ENCODE measurements at places on chromosomes 3 and 15. TPM values are rescaled to one million over a fixed set of nuclear protein-coding genes. Genes with fewer than 3 reads are reported as not detected.

Gene GP5
- total RNA-seq = 0.22 TPM

Gene CLDN18
- total RNA-seq = not detected

Gene SOX14
- not detected for total RNA-seq

Gene SIDT1
- total RNA-seq = 4.9 TPM

Gene LRRN1
- 1.4 TPM for total RNA-seq

Gene CDC25A
- total RNA-seq = 0.88 TPM

Gene A4GNT
- total RNA-seq = not detected

Gene MKRN2OS
- 1.7 TPM for total RNA-seq

Gene SCG3
- 0.13 TPM for total RNA-seq

Gene IL5RA
- total RNA-seq = 1.1 TPM

Gene CELSR3
- total RNA-seq = 2.0 TPM

Gene MST1
- total RNA-seq = 77.3 TPM

Gene SPINK8
- not detected for total RNA-seq

Gene SI
- total RNA-seq = not detected

Gene NMNAT3
- total RNA-seq = 6.4 TPM

Gene SMCO1
- total RNA-seq = not detected

Gene LRRIQ4
- not detected for total RNA-seq

Gene OR5K2
- not detected for total RNA-seq

Gene EFCC1
- 3.7 TPM for total RNA-seq

Gene GOLGA8F
- total RNA-seq = not detected

Gene IGSF10
- 0.63 TPM for total RNA-seq

Gene CRABP1
- not detected for total RNA-seq

Gene TMCO5A
- not detected for total RNA-seq

Gene CCDC9B
- total RNA-seq = 60.0 TPM

Gene IRAK2
- total RNA-seq = 8.9 TPM

Gene ADGRG7
- not detected for total RNA-seq

Gene CCR5
- total RNA-seq = 4.4 TPM

Gene LCTL
- not detected for total RNA-seq

Gene GALK2
- 40.6 TPM for total RNA-seq

Gene NR1I2
- 0.38 TPM for total RNA-seq

Gene PRICKLE2
- 22.9 TPM for total RNA-seq

Gene KCNMB2
- total RNA-seq = 4.4 TPM

Gene ABHD5
- 21.1 TPM for total RNA-seq

Gene DTX3L
- 58.0 TPM for total RNA-seq

Gene CCR3
- not detected for total RNA-seq

Gene PIGX
- total RNA-seq = 19.6 TPM

Gene NTRK3
- total RNA-seq = 25.5 TPM

Gene ZIC1
- total RNA-seq = not detected

Gene VILL
- 7.6 TPM for total RNA-seq

Gene IL12A
- total RNA-seq = 0.22 TPM

Gene MYEF2
- total RNA-seq = 46.3 TPM

Gene ADAMTS17
- total RNA-seq = 2.2 TPM

Gene WNT7A
- total RNA-seq = 3.3 TPM

Gene ZPLD1
- 1.2 TPM for total RNA-seq

Gene CCNL1
- total RNA-seq = 104 TPM

Gene CHP1
- total RNA-seq = 171 TPM

Gene ANKRD63
- not detected for total RNA-seq

Gene SEMA3B
- total RNA-seq = 96.1 TPM

Gene DZIP1L
- 22.3 TPM for total RNA-seq

Gene ST8SIA2
- 0.38 TPM for total RNA-seq

Gene WDR72
- total RNA-seq = 55.7 TPM

Gene GUCA1C
- not detected for total RNA-seq

Gene HESX1
- 0.79 TPM for total RNA-seq

Gene TLR9
- 0.94 TPM for total RNA-seq

Gene ADCY5
- total RNA-seq = 33.6 TPM

Gene CCNB2
- 0.94 TPM for total RNA-seq

Data from kidney (tissue), 22 donors.